RKO (cell line): ENCODE measurements at places on chromosomes 16 and 17.
A peak's percentile ranks its signal among the peaks of the same experiment; 100 is the strongest.

DNA sequence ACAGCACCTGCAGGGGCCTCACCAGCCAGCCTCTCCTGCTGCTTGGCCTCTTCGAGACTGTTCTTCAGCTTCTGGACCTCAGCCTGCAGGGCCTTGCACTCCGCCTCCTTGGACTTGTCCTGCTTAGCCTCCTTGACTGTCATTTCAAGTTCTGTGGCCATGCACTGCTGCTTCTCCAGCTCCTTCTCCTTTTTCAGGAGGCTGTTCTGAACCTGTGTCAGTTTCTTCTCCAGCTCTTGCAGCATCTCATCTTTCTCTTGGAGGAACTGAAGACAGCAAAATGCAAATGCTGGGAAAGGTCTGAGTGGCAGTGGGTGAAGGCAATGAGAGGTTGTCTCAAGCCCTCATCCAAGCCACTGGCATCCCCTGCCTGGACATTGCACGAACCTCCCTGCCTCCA is 39.1 kb downstream of the DHX38 start:
- no peak for DNase-seq

- no peak for DNase-seq
Measured at GRCh38 chr17:19343671-19344151, 18.8 kb downstream of the B9D1 start.

- DNase-seq, result no peak
Measured at GRCh38 chr17:35368081-35368830, 5.2 kb downstream of the SLFN11 start.

- DNase-seq, result no peak
Measured at GRCh38 chr17:207775-208174, 26.3 kb upstream of the DOC2B start.

DNA sequence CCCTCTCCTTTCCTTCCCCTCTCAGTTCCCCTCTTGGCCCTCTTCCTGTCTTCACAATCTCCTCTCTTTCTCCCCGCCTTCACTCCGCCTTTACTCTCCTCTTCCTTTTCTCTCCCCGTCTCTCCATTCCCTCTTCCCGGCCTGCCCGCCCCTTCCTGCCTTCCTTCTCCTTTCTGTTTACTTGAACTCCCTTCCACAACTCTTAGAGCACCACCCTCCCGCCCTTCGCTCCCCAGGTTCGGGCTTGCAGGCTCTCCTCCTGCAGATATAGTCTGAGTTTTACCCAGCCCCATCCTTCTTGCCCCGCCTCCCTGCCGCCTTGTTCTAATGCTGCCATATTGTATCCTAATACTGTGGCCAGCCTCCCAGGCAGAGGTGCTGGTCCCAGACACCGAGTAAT is 201.5 kb upstream of the N4BP1 start:
- DNase-seq, result no peak

DNA sequence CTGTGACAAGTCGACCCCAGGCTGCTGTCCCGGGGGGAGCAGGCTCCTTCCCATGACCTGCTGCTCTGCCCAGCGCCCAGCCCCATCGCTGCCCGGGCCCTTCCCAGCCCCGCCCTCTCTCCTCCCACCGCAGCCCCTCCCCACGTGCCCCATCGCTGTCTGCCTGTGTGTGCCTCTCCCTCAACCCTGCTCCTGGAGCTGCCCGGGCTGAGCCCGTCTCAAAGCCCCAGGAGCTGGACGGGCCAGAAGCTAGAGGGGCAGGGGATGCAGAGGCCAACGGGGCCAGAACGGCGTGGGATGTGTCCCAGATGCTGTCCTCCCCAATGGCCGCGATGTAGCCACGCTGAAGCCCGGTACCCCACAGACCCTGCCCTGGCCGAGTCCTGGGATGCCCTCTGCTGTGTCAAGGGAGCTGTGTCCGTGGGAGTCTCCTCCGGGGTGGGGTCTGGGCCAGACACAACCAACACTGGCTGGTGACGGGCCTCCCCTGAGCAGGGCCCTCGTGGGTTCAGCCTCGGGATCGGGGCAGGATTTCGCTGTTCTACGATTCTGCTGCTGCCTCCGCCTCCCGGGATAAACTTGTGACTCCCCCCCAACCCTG is 118.2 kb upstream of the ZNF750 start:
- no peak for DNase-seq

DNA sequence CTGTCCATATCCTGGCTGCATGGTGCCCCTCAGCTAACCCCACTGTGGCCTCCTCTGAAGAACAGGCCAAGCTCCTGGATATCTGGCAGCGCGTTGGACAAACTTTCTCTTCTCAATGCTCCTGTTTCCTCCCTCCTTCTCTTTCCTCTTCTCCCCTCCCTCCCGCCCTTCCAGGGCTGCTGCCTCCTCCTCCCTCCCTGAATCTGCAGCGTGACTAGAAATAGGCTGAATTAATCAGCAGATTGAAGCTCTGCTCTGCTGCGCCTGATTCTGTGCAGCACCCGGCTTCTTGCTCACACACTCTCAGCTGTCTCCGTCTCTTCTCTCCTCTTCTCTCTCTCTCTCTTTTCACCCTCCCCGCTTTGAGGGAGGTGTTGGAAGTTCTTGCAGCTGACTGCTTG is 19.8 kb downstream of the TMEM94 start:
- no peak for DNase-seq

- DNase-seq, result no peak
Measured at GRCh38 chr17:74332763-74333283, 6.8 kb downstream of the KIF19 start.

DNA sequence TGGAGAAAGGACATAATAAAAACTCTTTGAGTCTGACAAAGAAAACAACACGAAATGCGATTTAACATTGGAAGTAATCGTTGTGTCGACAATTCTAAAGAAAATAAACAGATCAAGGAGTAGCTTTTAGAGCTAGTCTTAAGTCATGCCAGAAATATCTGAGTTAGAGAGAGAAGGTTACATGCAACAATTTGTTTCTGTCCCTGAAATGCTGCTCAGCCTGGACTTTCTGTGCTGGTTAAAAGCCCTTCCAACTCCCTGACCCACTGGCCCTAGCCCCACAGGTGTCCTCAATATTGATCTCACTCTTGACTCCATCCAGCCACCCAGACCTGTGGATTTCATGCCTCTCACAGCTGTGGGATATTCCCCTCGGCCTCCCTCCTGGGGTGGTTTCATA is 33.2 kb upstream of the TEX2 start:
- DNase-seq, result no peak

GRCh38 chr17:20988001-20988636 is 54.7 kb downstream of the USP22 start:
- DNase-seq, result no peak

GRCh38 chr17:61063528-61063927 is 336.1 kb upstream of the TBX2 start:
- no peak for DNase-seq

- DNase-seq, result no peak
Measured at GRCh38 chr17:47735139-47735464, 2.1 kb downstream of the TBX21 start.

DNA sequence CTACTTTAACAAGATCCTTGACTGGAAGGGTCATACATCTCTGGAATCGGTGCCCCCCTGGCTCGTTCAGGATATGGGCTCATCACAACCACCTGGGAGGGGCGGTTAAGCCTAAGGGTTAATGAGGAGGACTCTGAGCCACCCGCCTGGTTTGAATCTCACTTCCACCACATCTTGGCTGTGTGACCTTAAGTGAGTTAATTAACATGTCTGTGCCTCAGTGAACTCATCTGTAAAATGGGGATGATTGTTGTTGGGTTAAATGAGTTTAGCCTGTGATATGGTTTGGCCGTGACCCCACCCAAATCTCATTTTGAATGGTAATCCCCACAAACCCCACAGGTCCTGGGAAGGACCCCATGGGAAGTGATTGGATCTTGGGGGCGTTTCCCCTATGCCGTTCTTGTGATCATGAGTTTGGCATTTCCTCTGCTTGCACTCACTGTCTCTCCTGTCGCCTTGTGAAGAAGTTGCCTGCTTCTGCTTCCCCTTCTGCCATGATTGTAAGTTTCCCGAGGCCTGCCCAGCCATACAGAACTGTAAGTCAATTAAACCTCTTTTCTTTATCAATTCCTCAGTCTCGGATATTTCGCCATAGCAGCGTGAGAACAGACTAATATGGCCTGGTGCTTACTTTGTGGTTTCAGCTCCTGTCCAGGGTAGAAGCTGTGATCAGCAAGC is 214.0 kb upstream of the CIBAR2 start:
- DNase-seq, result no peak

- DNase-seq, result peak; percentile 40
Measured at GRCh38 chr17:65177901-65178300, 40.7 kb downstream of the RGS9 start.
